GOT3 (cell line): ENCODE measurements at places on chromosomes 3 and 15.

GRCh38 chr15:59688423-59688781 lies 718 bp downstream of the BNIP2 start:
- no peak for DNase-seq

GRCh38 chr3:123080864-123081562 lies 14.2 kb downstream of the PDIA5 start:
- DNase-seq, result no peak

DNA sequence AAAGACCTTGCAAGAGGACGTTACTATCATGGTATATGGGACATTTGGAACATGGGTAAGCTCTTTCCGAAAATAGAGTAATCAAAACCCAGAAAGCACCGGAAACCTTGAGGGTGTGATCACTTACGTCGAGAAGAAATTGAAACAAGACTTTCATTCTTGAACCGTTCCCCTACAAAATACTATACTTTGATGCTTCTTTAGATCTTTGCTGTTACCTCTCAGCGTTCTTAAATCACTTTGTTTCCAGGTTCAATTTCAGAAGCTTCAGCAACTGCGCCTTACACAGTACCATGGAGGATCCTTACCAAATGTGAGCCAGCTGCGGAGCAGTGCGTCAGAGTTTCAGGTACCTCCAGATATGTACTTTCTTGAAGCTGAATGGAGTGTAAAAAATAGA lies 10.1 kb downstream of the CRTC3 start:
- no peak for DNase-seq

DNA sequence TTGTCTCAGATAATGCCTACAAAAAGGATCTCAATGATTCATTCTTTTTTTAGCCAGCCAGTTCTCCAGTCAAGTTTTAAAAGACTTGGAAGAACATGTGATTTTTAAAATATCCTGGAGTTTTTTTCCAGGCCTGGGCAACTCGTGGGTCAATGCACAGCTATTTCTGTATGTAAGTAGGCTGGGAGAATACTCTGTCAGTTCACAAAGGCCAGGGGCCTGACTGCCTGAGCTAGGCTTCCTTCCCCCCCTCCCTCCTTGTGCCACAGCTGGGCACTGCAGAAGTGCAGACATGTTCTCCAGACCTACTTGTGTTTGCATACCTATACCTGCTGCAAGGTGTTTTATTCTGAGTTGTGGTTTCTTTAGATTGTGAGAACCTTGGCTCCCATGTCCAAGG lies 43.7 kb downstream of the CTDSPL start:
- DNase-seq, result no peak

GRCh38 chr3:34783876-34784275 lies 855.4 kb upstream of the ARPP21 start:
- no peak for DNase-seq

GRCh38 chr3:37481982-37482381 lies 307.6 kb upstream of the LRRFIP2 start:
- no peak for DNase-seq

GRCh38 chr3:127004641-127005397 lies 21.9 kb downstream of the PLXNA1 start:
- no peak for DNase-seq

GRCh38 chr15:75790631-75791336 lies 52.5 kb upstream of the UBE2Q2 start:
- DNase-seq, result no peak

DNA sequence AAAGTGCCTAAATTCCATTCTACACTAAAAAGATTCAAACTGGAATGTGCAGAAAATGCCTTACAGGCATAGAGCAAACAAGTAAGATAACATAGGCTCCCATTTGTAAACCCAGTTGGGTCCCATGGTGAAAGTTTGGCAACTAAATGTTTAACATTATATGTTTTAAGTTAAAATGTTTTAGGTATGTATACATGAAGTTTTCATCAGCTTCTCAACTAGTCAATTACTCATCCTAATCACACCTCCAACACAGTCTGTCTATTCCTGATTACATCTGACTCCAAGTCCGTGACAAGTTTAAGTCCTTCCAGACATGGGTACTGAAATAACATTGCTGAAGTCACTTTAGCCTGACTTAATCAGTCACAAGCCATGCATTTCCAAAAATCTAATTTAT lies 25.0 kb downstream of the MYLK start:
- DNase-seq, result no peak

DNA sequence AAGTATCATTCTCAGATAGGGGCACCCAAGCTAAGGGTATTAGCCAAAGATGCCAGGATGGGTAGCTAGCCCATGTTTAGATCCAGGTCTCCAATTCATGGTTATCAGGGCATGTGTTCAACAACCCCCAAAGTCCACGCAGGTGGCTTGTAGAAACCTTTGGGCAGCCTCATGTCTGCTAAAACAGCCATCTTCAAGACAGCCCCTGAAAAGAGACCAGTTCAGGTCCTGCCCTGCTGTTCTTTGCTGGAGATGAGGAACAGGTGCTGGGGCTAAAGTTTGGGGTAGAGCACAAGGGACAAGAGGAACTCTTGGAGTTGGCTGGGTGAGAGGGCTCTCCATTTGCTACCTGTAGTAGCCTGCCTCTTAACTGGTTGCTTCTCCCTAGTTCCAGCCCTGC lies 4.6 kb downstream of the PPM1M start:
- DNase-seq, result no peak

DNA sequence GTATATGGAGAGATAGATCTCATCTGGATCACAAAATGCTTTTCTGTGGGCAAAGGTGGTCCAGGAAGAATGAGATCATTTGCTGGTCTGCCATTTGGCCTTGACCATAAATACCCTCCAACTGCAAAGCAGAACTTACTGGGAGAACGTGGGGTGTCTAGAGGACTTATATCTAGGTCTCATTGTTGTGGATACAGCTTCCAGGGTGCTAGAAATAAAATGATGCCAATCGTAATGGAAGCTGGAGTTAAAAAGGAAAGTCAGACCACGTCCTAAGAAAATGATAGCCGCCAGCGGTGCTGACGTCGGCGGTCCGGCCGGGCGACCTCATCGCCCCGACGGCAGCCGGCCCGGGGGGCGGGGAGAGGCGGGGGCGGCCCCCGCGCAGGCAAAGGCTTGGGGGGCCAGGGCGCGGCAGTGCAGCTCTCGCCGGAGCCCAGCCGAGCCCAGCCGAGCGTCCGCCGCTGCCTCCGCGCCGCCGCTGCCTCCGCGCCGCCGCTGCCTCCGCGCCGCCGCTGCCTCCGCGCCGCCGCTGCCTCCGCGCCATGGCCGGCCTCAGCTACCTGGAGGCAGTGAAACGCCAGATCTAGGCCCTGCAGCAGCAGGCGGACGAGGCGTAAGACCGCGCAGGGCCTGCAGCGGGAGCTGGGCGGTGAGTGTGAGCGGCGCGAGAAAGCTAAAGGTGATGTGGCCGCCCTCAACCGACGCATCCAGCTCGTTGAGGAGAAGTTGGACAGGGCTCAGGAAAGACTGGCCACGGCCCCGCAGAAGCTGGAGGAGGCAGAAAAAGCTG lies 89.5 kb downstream of the EOMES start:
- no peak for DNase-seq

GRCh38 chr3:66039590-66039887 lies 821 bp upstream of the MAGI1 start:
- DNase-seq, result no peak

- no peak for DNase-seq
Observed at GRCh38 chr3:13112521-13113345, 39.5 kb upstream of the IQSEC1 start.

DNA sequence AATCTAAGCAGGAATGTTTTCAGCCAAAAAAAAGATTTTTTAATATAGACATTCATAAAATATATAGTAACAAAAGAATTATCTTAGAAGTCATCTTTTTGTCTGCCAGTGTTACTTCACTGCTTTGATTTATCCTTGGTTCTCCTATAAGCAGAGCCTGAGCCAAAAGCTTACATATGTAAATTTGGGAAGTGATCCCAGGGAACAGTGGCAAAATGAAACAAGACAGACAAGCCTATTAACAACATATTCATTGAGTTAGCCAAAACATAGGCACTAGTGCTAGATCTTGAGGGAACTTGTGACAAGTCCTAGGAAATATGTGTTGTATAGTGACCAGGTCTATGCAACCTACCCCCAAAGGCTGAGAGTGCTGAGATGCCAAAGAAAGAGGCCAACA lies 11.3 kb downstream of the GTPBP8 start:
- no peak for DNase-seq

DNA sequence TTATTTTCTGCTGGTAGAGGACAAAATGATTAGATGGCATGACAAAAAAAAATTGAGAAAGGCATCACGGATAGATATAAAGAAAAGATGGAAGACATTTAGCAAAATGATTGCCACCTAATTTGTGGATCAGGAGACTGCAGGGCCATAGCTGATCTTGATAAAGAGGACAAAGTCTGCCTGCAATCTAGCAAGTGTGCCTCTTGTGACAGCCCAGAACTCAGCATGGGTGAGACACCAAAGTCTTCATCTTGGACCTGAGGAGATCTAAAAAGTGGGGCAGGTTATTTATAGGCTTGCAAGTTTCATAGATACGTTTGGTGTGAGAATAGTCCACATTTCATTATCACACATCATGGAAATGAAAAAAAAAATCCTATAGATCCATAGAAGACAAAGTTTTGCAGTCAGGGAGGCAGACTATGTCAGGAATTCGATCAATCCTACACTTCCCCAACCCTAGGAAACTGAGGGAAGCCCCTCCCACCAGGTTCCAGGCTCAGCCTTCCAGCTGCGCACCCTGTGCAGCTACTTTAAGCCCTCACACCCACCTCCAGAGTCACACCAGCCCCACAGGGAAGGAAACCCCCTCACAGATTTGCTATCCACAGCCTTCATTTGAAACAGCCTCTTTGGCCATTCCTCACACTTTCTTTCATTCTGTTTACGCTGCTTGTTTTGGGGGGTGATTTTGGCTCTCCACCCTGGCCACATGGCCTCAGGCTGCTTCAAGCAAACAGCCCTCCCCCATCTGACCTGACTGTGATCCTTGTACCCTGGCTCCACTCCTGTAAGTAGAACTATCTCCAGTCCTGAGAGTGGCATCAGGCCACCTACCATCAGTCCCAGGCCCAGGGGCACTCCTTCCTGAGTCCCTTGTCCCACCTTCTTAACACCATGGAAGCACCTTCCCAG lies 28.1 kb upstream of the KLHL6 start:
- DNase-seq, result no peak

- DNase-seq, result no peak
Observed at GRCh38 chr3:170450039-170450438, 31.4 kb downstream of the CLDN11 start.

GRCh38 chr3:42572278-42572677 lies 9.5 kb downstream of the SEC22C start:
- DNase-seq, result no peak

- no peak for DNase-seq
Observed at GRCh38 chr15:39443659-39444219, 137.1 kb upstream of the THBS1 start.

- DNase-seq, result no peak
Observed at GRCh38 chr3:159418571-159419526, 569.8 kb upstream of the IL12A start.

GRCh38 chr15:41900526-41901380 lies 6.9 kb upstream of the SPTBN5 start:
- no peak for DNase-seq

DNA sequence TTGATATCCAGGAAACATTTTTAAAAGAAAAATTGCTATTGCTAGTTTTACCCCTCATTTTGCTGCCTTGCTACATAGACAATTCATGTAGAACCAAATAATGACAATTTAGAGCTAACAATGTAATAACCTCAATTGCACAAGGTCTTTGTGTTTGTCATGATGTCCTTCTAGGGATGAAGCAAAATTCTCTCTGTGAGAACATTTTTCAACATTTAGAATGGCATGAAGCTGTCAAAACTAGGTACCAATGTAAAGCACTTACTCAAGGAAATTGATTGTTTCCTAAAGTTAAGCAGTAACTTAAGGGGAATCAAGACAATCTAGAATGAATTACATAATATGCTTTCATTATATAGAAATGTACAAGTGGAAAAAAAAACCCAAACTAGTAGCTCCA lies 7.9 kb upstream of the FGF7 start:
- no peak for DNase-seq

DNA sequence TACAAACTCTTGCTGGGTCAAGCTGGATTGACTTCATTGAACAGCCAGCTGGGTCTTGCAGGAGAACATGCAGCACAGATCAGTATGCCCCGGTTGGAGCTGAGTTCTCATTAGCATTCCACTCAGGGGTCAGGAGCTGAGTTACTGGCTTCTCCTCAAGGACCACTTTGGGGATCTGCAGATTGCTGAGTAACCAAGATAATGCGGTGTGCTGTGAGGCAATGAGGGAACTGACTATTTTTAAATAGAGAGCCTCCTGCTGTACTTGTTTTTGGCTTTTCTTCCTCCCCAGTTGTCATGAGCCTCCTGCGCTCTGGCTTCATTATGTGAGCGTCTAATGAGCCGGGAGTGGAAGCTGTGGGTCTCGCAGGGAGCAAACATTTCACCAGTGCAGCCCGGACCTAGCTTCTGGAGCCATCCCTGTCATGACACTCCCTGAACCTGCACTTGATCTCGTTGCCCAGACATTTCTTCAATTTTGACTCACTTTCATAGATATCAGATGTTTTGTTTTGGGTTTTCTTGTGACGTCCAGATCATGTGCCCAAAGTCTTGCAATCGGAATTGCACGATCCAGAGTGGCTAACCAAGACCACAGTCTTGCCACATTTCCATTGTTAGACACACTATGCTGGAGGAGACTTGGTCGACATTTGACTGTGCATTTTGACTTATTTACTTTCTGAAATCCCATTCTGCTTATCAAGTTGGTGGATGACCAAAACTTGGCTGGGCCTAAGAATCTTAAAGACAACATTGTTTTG lies 327.2 kb downstream of the LRTM1 start:
- no peak for DNase-seq

GRCh38 chr3:161096771-161097367 lies 8.3 kb downstream of the B3GALNT1 start:
- no peak for DNase-seq

- no peak for DNase-seq
Observed at GRCh38 chr3:52302426-52303145, 13.5 kb upstream of the DNAH1 start.

- no peak for DNase-seq
Observed at GRCh38 chr3:64848127-64848800, 160.5 kb upstream of the ADAMTS9 start.

DNA sequence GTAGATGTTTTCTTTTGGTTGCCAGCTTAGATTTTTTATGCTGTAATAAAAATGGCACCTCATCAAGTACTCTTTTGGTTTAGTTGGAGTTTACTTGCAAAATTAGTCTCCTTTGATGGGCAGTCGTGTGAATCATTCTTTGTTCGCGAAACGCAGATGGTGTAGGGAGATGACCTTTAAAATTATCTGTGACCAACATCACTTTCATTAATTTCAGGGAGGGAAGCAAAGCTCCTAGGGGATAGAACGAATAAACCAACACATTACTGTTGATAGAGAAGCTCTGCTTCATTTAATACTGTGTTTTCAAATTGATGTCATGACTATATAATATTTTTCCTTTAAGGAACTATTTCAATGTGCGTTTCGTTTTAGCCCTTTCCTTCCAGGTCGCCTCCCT lies 67.4 kb downstream of the USP13 start:
- DNase-seq, result no peak

GRCh38 chr3:159245871-159246270 lies 444.0 kb downstream of the MFSD1 start:
- no peak for DNase-seq

- DNase-seq, result no peak
Observed at GRCh38 chr15:69468241-69469121, 15.9 kb downstream of the RPLP1 start.
